Epithelial cell of alveolus of lung (primary cell): ENCODE measurements at places on chromosomes 3 and 15. TPM values are rescaled to one million over a fixed set of nuclear protein-coding genes. Genes with fewer than 3 reads are reported as not detected.

Gene MINDY2
- total RNA-seq = 9.2 and 9.8 TPM in 2 replicates

Gene STRIT1
- total RNA-seq = not detected in 2 replicates

Gene RLBP1
- not detected in 2 replicates for total RNA-seq

Gene CLDN18
- not detected in 2 replicates for total RNA-seq

Gene ATP13A4
- 0.72 TPM in 1 of 2 replicates, not detected in the other for total RNA-seq
